ENCODE measurements at places on chromosomes 7 and 10. TPM values are rescaled to one million over a fixed set of nuclear protein-coding genes. Genes with fewer than 3 reads are reported as not detected.

Gene AKR1C4
- total RNA-seq: not detected

Gene RAPGEF5
- total RNA-seq: 0.99 TPM

DNA sequence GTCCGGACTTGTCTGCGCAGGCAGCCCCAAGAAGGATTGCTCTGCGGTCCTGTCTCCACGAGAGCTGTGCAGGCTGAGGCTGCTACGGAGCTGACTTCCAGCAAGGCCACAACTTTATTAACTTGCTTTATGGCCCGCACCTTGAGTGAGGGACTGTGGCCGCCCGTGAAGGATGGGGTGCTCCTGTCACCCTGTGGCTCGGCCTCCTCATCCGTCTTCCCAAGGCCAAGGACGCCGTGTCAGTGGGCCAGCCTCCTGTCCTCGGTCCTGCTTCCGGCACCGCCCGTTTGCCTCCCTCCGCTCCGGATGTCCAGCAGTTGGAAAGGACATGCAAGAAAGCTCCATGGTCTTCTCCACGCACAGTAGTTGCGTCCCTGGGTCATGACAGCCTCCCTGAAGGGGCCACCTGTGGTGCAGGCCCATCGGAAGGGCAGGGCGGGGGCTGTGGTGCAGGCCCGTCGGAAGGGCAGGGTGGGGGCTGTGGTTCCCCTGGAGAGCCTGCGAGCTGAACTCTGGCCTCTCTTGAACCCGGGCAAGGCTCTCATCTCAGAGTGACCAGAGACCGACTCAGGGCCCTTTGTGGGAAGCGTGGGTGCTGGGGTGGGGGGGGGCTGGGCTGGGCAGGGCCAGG is 87.1 kb downstream of the NKX6-2 start:
- H3K27ac ChIP-seq: no peak overlapping the region
- no peak for DNase-seq
- H3K4me1 ChIP-seq: peaks cover 6% of the 10 kb centered on the region
- H3K27me3 ChIP-seq: no peaks in the 10 kb centered on the region
- no peak overlapping the region for H3K4me3 ChIP-seq
- peaks cover 16% of the 10 kb centered on the region for H3K36me3 ChIP-seq

DNA sequence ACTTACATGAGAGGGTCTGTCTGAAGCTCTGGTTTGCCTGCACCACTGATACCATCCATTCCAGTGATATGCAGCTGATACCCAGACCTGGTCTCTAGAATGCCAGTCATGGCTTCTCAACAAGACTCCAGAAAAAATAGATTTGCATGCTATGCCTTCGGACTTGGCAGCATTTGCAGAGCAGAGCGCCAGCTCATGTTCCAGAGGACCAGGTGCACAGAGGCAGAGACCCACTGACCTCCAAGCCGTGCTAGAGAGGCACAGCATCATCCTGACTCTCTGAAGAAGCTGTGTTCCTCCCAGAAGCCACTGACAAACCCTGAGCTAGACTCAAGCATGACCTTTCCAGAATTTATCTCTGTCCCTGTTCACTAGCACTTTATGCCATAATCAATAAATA is 6.9 kb upstream of the PRKAG2 start:
- no peak for DNase-seq
- H3K27ac ChIP-seq: no peak overlapping the region
- H3K27me3 ChIP-seq: peaks cover 5% of the 10 kb centered on the region
- H3K36me3 ChIP-seq: no peaks in the 10 kb centered on the region
- no peaks in the 10 kb centered on the region for H3K4me1 ChIP-seq
- H3K4me3 ChIP-seq: no peak overlapping the region

DNA sequence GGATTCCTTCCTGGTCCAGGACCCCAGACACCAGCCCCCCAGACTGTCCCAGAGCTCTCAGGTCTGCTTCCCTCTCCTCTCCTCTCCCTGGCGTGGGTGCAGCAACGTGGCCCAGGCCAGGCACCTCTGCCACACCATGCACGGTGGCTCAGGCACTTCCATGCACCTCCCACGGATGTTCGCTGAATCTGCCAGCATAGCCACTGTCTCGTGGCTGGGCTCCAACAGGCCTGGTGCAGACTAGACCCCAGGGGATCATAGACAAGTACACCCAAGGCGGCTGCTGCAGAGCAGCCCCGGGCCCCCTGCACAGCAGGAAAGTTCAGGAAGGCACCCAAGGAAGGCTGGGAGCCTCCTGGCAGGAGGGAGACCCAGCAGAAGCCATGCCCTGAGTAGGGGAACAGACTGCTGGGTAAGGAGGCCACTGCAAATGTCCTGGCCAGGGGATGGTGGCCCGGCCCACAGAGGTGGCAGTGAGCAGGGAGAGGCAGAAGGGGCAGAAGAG is 4.4 kb downstream of the RASGEF1A start:
- H3K4me1 ChIP-seq: peaks cover 9% of the 10 kb centered on the region
- DNase-seq: no peak
- H3K27ac ChIP-seq: no peak overlapping the region
- H3K36me3 ChIP-seq: no peaks in the 10 kb centered on the region
- H3K27me3 ChIP-seq: peaks cover 24% of the 10 kb centered on the region
- H3K4me3 ChIP-seq: no peak overlapping the region

Gene STEAP1
- total RNA-seq: 0.27 TPM

Gene PLPP4
- not detected for total RNA-seq

Gene TDRD1
- 0.05 TPM for total RNA-seq

Measured in activated CD8-positive, alpha-beta T cell treated with anti-CD3 and anti-CD28 coated beads for 36 hours (primary cell).